ENCODE measurements at places on chromosomes 1 and 21.

- DNase-seq, result no peak
Measured at GRCh38 chr1:165893507-165893906, 66.1 kb downstream of the UCK2 start.

DNA sequence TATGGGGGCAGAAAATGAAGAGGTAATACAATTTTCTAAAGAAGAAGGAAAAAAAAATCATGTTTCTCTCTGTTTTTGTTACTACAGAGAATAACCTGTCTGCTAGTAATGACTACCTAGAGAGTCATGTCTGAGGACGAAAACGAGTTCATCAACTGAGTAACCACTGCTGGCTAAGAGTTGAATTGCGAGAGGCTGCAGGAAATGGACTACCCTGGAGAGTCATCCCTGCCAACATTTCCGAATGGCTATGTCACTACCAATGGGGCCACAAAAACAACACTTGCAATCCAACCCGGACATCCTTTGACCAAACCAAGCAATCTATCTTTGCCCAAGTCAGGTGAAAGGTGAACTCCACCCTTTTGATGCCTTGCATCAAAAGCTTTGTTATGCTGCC, 120.6 kb downstream of the FCRL5 start:
- no peak for DNase-seq

DNA sequence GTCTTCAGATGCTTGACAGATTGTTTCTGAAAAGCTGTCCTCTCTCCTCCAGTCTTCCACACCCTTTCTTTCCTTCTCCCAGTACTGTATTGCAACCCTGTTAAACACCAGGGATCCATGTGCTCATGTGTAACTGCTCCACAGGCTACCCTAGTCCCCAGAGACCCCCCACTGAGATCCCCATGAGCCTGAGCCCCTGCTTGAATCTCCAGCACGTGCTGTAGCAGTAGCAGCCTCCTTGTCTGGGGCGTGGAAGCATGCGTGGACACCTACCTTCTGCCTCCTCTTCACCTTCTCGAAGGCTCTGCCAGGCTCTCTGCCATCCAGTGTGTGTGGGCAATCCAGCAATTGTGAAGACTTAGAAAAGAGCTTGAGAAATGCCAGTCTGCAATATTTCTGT, 25.2 kb downstream of the GPR137B start:
- DNase-seq, result no peak

DNA sequence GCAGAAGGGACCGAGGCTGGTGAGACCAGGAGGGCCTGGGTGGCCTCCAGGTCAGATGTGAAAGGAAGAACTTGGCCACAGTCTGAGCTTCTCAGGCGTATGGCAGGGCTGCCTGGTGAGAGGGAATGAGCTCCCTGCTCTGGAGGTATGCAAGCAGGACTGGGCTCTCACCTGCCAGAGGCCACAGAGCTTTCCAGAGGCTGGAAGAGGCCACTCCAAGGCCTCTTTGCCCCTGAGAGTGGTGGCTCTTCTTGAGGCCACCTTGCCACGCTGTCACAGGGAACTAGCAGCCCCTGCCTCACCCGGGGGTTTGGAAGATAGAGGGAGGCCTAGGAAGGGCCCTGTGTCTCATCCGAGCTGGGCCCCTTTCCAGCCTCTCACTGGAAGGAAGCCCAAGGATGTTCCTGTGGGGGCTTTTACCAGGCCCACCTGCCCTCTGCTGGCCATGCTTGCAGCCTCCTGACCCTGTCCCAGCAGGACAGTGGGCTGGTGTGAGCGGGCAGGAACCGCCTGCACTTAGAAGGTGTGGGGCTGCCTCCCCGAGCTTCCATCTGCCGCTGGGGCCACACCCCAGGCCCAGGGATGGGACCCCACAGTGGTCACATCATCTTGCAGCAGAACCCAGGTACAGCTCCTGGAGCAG, 10.0 kb downstream of the PCSK9 start:
- DNase-seq, result no peak
